ENCODE measurements at places on chromosomes 3 and 15.

DNA sequence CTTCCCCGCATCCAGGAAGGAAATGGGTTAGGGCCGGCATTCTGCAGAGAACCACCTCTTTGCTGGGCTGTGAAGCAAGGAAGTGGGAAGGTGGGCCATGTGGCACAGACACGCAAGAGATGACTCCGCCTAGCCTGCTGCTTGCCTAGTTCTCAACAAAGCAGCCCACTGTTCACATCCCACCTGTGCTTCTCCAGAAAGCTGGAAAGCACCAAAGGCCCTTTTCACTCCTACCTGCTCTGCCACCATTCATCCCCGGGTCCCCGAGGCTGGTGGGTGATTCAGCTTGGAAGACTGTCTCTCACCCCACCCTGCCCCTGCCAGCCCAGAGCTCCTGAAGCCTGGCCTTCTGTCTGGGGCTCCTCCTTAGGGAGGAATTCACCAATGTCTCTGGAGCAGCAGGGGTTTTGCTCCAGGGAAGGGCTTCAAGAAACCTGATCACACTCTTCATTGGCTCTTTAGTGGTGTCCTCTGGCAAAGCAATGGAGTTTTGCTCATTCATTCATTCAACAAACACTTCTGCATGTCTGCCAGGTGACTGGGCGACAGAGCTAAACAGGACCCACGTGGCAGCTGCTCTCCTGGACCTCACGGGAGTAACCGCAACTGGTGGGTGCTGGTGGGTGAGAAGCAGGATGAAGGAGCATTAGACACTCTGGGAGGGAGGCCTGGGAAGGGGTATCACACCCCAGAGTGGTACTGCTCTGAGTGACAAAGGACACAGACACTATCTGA lies 145.4 kb upstream of the TLE3 start:
- no peak for DNase-seq

- no peak for DNase-seq
Measured at GRCh38 chr15:99486371-99487336, 79.1 kb upstream of the MEF2A start.

DNA sequence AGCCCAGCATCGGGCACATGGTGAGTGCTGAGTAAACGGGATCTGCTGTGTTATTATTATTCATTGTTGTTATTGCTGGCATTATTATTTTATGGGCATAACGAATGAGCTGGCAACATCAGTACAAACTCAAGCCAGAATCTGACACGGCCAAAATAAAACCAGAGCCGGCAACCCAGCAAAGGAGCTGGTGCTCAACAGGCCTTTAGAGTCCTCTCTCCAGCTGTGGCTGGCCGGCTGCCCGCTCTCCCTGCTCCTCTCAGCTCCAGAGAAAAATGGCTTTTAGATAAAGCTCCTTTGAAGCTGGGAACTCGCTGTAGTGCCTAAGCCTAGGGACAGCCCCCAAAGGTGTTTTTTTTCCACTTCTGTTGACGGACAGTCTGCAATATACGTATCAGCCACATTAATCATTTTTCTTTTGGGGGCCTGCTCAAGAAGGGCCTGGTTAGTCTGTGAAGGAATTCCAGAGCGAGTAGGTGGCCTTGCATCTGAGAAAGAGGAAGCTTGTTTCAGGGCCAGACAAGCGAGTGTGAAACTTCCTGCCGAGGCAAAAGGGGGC lies 193.9 kb upstream of the UBE2E1 start:
- DNase-seq: no peak

DNA sequence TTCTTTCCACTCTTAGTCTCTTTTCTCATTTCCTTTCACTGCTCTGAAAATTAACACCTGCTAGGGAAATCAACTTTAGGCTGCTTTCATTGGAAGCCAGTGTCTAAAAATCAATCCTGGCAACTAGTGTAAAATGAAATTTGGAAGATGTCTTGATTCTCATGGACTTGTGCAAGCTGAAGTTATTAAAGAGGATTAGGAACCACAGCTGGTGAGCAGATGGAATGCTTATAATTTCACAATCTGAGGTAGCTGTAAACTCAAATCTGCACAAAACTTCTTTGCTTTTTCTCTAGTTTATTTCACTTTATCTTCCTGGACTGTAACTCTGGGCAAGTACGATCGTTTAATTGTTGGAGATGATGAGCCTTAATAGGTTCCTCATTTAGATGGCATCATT lies 175.6 kb downstream of the GHSR start:
- DNase-seq: no peak

DNA sequence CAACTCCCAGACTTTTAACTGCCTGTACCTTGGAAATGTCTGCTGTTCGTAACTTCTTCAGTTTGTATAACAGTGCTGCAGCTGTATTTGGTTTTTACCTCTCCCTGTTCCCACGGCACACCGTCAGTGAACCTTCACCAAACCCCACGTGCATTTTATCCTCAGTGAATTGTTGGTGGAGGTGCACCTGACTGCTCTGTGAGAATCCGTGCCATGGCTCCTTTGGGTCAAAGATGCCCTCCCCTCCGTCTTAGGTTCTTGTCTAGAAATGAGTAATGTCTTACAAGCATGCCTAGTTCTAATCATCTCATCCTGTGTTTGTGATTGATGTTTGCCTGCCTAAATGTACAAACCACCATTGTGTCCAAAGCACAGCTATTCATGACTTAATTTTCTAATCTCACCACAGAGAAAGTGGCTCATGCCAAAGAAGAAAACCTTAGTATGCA lies 28.2 kb downstream of the TPM1 start:
- no peak for DNase-seq
